Activated CD8-positive, alpha-beta T cell treated with anti-CD3 and anti-CD28 coated beads, Interleukin-2, amount 10 ng/mL, durations not matched to agents 7 days and 5 days (primary cell): ENCODE measurements at places on chromosomes 4 and X. TPM values are rescaled to one million over a fixed set of nuclear protein-coding genes. Genes with fewer than 3 reads are reported as not detected.

Gene SLC9B1
- 1.3 TPM for total RNA-seq

GRCh38 chrX:71550578-71550977 lies 17.7 kb downstream of the OGT start:
- no peak overlapping the region for H3K4me3 ChIP-seq
- peaks cover 57% of the 10 kb centered on the region for H3K36me3 ChIP-seq
- H3K4me1 ChIP-seq: peaks cover 22% of the 10 kb centered on the region
- H3K27ac ChIP-seq: peak overlapping the region; percentile 49

- H3K4me1 ChIP-seq: no peaks in the 10 kb centered on the region
- H3K27ac ChIP-seq: no peak overlapping the region
- H3K36me3 ChIP-seq: no peaks in the 10 kb centered on the region
- peaks cover 10% of the 10 kb centered on the region for H3K27me3 ChIP-seq
- DNase-seq: no peak
Measured at GRCh38 chr4:25970226-25970675, 56.2 kb downstream of the SMIM20 start.

DNA sequence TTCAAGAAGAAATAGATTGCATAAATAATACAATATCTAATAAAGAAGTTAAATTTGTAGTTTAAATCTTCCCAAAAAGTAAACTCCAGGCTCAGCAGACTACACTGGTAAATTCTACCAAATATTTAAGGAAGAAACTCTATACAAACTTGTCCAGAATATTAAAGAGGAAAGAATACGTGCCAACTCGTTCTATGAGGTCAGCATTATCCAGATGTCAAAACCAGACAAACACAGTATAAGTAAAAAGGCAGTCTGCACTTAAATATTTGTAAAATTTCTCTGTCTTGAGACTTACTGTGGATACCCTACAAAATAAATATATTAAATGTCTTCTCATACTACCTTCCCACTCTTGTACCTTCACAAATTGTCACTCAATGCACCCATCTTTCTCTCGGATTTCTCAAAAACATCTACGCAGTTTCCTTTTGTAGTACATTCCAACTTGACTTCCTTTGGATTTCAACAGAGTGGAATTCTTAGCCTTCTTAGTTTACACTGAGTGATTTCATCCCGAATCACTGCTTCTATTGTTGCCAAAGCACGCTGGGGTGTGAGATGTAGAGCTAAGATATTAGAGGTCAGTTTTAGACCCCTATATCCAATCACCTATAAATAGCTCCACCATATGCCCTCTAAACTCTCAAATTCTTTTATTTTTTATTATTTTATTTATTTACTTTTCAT lies 71.6 kb upstream of the MAB21L2 start:
- no peak overlapping the region for H3K27ac ChIP-seq
- no peak for DNase-seq
- H3K27me3 ChIP-seq: no peaks in the 10 kb centered on the region
- H3K4me3 ChIP-seq: no peak overlapping the region
- no peaks in the 10 kb centered on the region for H3K4me1 ChIP-seq

Gene UCP1
- not detected for total RNA-seq

DNA sequence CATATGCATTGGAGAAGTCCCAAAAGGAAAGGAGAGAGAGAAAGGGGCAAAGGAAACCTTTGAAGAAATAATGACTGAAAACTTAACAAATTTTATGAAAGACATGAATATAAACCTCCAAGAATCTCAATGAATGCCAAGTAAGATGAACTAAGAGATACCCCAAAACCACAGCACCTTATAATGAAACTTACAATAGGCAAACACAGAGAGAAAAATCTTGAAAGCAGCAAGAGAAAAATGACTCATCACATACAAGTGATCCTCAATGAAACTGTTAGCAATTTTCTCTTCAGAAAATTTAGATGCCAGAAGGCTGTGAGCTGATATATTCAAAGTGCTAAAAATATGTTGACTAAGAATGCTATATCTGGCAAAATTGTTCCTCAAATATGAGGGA lies 10.1 kb downstream of the SMIM10L2A start:
- peaks cover 15% of the 10 kb centered on the region for H3K27me3 ChIP-seq
- H3K4me3 ChIP-seq: no peak overlapping the region
- no peak for DNase-seq
- peaks cover 9% of the 10 kb centered on the region for H3K4me1 ChIP-seq
- H3K36me3 ChIP-seq: no peaks in the 10 kb centered on the region

DNA sequence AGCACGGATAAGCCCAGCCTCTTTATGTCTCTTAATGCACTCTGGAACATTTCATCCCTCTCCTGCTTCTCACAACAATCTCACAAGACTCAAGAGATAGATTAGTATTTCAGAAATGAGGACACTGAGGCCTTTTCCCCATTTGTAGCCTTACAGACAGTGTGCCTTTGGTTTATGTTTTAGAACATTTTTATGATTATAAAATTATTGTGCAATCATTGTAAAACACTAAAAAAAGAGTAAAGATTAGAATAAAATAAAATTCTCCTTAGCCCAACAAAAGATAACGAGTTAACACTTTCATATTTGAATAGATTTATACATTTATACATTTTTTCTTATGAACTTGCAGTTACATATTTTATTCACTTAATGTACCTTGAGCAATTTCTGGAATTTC lies 748.7 kb downstream of the TRIML1 start:
- H3K27ac ChIP-seq: no peak overlapping the region
- no peaks in the 10 kb centered on the region for H3K4me1 ChIP-seq
- H3K4me3 ChIP-seq: no peak overlapping the region
- H3K36me3 ChIP-seq: no peaks in the 10 kb centered on the region
- H3K27me3 ChIP-seq: no peaks in the 10 kb centered on the region
- no peak for DNase-seq

- no peak overlapping the region for H3K4me3 ChIP-seq
- peaks cover 12% of the 10 kb centered on the region for H3K4me1 ChIP-seq
- no peak for DNase-seq
- H3K27ac ChIP-seq: no peak overlapping the region
- no peaks in the 10 kb centered on the region for H3K27me3 ChIP-seq
- H3K36me3 ChIP-seq: peaks cover 18% of the 10 kb centered on the region
Measured at GRCh38 chr4:113700602-113701150, 60.9 kb downstream of the CAMK2D start.

DNA sequence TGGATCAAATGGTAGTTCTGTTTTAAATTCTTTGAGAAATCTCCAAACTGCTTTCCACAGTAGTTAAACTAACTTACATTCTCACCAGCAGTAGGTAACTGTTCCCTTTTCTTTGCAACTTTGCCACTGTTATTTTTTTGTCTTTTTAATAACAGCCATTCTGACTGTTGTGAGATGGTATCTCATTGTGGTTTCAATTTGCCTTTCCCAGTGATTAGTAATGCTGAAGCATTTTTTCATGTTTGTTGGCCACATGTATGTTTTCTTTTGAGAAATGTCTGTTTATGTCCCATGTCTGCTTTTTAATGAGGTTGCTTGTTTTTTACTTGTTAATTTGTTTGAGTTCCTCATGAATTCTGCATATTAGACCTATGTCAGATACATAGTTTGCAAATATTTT lies 198.8 kb downstream of the RAB28 start:
- H3K27ac ChIP-seq: no peak overlapping the region
- H3K4me1 ChIP-seq: no peaks in the 10 kb centered on the region
- DNase-seq: no peak
- H3K4me3 ChIP-seq: no peak overlapping the region

- no peak overlapping the region for H3K4me3 ChIP-seq
- no peaks in the 10 kb centered on the region for H3K27me3 ChIP-seq
- no peak overlapping the region for H3K27ac ChIP-seq
- H3K4me1 ChIP-seq: no peaks in the 10 kb centered on the region
Measured at GRCh38 chrX:8741981-8742380, 10.0 kb upstream of the ANOS1 start.

- no peak overlapping the region for H3K27ac ChIP-seq
- H3K4me1 ChIP-seq: no peaks in the 10 kb centered on the region
- H3K36me3 ChIP-seq: no peaks in the 10 kb centered on the region
- no peaks in the 10 kb centered on the region for H3K27me3 ChIP-seq
Measured at GRCh38 chrX:94400488-94400887, 726.5 kb downstream of the FAM133A start.

GRCh38 chrX:38403834-38404233 lies 51.4 kb downstream of the OTC start:
- H3K4me1 ChIP-seq: no peaks in the 10 kb centered on the region
- peaks cover 4% of the 10 kb centered on the region for H3K27me3 ChIP-seq
- no peaks in the 10 kb centered on the region for H3K36me3 ChIP-seq

DNA sequence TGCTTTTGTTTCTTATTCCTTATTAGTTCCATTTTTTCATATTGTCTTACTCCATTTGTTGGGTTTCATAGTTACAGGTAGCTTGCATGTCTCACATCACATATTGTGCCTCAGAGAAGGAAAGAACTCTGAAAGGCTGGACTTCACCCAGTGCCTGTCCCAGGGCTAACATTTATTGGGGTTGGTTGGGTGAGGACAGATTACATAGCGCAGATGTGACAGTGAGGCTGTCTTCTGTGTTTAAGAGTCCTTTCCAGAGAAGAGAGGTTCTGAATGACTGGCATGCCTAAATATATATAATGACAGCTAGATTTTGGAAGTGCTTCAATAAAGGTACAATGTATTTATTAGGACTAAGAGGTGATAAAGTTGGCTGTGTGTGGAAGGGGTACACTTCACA lies 2.7 kb downstream of the ZNF330 start:
- H3K4me3 ChIP-seq: no peak overlapping the region
- no peak overlapping the region for H3K27ac ChIP-seq
- H3K27me3 ChIP-seq: peaks cover 6% of the 10 kb centered on the region
- H3K36me3 ChIP-seq: peaks cover 47% of the 10 kb centered on the region

DNA sequence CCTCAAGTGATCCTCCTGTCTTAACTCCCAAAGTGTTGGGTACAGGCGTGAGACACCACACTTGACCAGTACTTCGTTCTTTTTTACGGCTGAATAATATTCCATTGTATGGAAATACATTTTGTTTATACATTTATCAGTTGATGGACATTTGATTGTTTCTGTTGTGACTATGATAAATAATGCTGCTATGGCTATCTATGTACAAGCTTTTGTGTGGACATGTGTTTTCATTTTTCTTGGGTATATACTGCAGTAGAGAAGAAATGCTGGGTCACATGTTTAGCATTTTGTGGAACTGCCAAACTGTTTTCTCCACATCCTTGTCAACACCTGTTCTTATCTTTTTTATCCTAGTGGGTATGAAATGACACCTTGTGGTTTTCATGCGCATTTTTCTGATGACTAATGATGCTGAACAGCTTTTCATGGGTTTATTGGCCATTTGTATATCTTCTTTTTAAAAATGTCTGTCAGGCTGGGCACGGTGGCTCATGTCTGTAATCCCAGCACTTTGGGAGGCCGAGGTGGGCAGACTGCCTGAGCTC lies 37.3 kb downstream of the SAT1 start:
- H3K4me3 ChIP-seq: no peak overlapping the region
- no peak for DNase-seq
- no peaks in the 10 kb centered on the region for H3K27me3 ChIP-seq
- no peaks in the 10 kb centered on the region for H3K36me3 ChIP-seq
- H3K4me1 ChIP-seq: peaks cover 7% of the 10 kb centered on the region

Gene TMPRSS11B
- total RNA-seq: not detected

GRCh38 chr4:153137677-153138630 lies 66.3 kb upstream of the TRIM2 start:
- H3K27me3 ChIP-seq: peaks cover 28% of the 10 kb centered on the region
- DNase-seq: no peak
- H3K36me3 ChIP-seq: no peaks in the 10 kb centered on the region

DNA sequence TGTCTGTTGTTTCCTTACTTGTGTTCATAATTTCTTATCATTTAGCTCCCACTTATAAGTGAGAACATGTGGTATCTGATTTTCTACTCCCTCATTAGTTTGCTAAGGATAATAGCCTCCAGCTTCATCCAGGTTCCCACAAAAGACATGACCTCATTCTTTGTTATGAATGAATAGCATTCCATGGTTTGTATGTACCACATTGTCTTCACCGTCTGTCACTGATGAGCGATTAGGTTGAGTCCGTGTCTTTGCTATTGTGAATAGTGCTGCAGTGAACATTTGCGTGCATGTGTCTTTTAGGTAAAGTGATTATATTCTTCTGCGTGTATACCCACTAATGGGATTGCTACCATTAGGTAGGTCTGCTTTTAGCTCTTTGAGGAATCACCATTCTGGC lies 624.3 kb upstream of the EPHA5 start:
- no peak overlapping the region for H3K4me3 ChIP-seq
- no peak overlapping the region for H3K27ac ChIP-seq
- H3K27me3 ChIP-seq: no peaks in the 10 kb centered on the region
- no peaks in the 10 kb centered on the region for H3K36me3 ChIP-seq

- no peaks in the 10 kb centered on the region for H3K27me3 ChIP-seq
- no peaks in the 10 kb centered on the region for H3K36me3 ChIP-seq
- no peak overlapping the region for H3K27ac ChIP-seq
- peaks cover 3% of the 10 kb centered on the region for H3K4me1 ChIP-seq
- DNase-seq: no peak
- H3K4me3 ChIP-seq: no peak overlapping the region
Measured at GRCh38 chr4:168183717-168184571, 91.6 kb downstream of the ANXA10 start.

DNA sequence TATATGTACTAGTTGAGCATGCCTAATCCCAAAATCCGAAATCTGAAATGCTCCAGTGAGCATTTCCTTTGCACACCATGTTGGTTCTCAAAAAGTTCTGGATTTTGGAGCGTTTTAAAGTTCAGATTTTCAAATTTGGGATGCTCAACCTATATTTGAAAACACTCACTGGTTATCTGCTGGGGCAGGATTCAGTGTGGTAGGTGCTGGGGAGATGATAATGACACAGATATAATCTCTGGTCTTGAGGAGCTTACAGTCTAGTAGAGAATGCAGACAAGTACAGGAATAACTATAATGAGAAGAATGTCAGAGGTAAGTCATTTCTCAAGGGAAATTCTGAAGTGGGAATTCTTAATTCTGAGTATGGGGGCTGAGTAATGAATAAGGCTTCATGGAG lies 59.4 kb upstream of the CITED1 start:
- DNase-seq: no peak
- H3K4me1 ChIP-seq: no peaks in the 10 kb centered on the region
- H3K27ac ChIP-seq: no peak overlapping the region
- H3K4me3 ChIP-seq: no peak overlapping the region
- H3K27me3 ChIP-seq: no peaks in the 10 kb centered on the region
- no peaks in the 10 kb centered on the region for H3K36me3 ChIP-seq

GRCh38 chrX:843306-843705 lies 212.7 kb downstream of the SHOX start:
- no peaks in the 10 kb centered on the region for H3K36me3 ChIP-seq
- no peak for DNase-seq
- H3K4me3 ChIP-seq: no peak overlapping the region
- no peak overlapping the region for H3K27ac ChIP-seq
- no peaks in the 10 kb centered on the region for H3K27me3 ChIP-seq

Gene LNX1
- total RNA-seq: not detected

Gene BBS7
- total RNA-seq: 18.5 TPM

Gene SHROOM2
- total RNA-seq: not detected

Gene C4orf51
- not detected for total RNA-seq

Gene DACH2
- total RNA-seq: not detected

DNA sequence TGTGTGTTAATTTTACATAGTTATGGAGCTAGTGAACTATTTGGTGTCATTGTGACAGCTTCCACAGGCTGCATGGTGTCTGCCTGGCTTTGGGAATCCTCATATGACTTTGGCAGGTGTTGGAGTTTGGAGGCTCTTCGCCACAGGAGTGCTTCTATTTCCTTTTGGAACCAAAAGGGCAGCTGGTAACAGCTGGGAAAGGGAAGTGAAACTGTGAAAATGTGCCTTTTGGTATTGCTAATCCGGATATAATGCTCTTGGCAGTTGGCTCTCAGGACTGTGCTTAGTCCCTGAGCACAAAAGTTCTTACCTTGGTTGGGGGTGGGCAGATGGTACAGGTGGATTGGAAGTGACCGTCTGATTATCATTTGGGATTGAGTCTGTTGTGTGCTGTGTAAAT lies 18.1 kb downstream of the OFD1 start:
- no peak for DNase-seq
- no peaks in the 10 kb centered on the region for H3K27me3 ChIP-seq
- no peak overlapping the region for H3K4me3 ChIP-seq
- H3K27ac ChIP-seq: peak overlapping the region; percentile 72
- H3K36me3 ChIP-seq: peaks cover 43% of the 10 kb centered on the region
- H3K4me1 ChIP-seq: peaks cover 24% of the 10 kb centered on the region
